ENCODE measurements at places on chromosomes 4 and X. TPM values are rescaled to one million over a fixed set of nuclear protein-coding genes. Genes with fewer than 3 reads are reported as not detected.

- DNase-seq, result no peak
- no peak overlapping the region for H3K4me3 ChIP-seq
- H3K27ac ChIP-seq, result no peak overlapping the region
- H3K4me1 ChIP-seq, result no peaks in the 10 kb centered on the region
- H3K36me3 ChIP-seq, result no peaks in the 10 kb centered on the region
Measured at GRCh38 chrX:140163371-140164159, 198.2 kb upstream of the CXorf66 start.

DNA sequence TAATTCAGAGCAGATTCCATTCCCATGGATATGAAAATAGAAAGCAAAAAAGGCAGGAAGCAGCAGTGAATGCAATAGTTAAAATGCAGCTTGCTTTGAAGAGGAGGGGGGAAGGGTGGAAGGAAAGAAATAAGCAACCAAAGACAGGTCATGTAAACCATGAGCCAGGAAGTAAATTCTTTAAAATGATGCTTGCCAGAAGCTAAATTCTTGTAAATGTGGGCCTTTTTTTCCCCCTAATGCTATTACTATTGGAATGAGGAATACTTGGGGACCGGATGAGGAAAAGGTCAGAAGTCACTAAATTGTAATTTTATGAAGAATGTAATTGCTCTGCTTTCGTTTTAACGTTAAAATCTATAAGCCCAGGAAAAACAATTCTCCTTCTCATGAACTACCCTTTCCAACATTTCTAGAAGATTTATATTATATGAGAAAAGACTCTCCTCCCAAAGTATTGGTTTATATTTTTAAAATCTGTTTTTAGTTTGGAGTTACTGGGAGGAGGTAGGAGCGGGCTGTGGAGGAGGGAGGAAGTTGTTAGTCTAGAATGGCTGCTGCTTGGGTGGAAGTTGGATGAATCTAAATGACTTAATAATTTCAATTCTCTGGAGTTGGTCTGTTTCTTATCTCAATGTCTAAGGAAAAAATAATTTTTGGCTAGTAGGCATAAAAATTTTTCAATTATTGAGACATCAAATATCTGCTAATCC, 77.6 kb upstream of the PCDH18 start:
- no peaks in the 10 kb centered on the region for H3K27me3 ChIP-seq
- peak; percentile 46 for DNase-seq
- H3K4me1 ChIP-seq, result no peaks in the 10 kb centered on the region
- no peaks in the 10 kb centered on the region for H3K36me3 ChIP-seq
- H3K27ac ChIP-seq, result peak overlapping the region; percentile 72

DNA sequence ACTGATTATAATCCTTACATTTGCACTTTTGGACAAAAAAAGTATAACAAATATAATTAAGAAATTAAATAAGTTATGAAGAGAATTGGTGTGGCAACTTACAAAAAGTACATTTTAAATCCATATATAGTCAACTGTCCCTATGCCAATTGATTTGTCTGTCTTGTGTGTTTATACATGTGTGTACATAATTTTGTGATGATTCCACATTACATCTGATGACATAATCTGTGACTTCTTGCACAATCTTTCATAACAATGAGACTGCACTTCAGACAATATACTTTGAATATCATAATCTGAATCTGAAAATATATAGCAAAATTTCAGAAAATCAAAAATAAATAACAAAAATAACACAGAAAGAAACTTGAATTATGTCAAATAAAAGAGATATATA, 953.4 kb downstream of the FAT4 start:
- no peaks in the 10 kb centered on the region for H3K36me3 ChIP-seq
- no peak overlapping the region for H3K27ac ChIP-seq
- H3K4me1 ChIP-seq, result no peaks in the 10 kb centered on the region
- H3K4me3 ChIP-seq, result no peak overlapping the region

- H3K36me3 ChIP-seq, result no peaks in the 10 kb centered on the region
- H3K27me3 ChIP-seq, result no peaks in the 10 kb centered on the region
- DNase-seq, result no peak
- H3K4me3 ChIP-seq, result no peak overlapping the region
Measured at GRCh38 chr4:16417198-16417597, 190.9 kb upstream of the TAPT1 start.

DNA sequence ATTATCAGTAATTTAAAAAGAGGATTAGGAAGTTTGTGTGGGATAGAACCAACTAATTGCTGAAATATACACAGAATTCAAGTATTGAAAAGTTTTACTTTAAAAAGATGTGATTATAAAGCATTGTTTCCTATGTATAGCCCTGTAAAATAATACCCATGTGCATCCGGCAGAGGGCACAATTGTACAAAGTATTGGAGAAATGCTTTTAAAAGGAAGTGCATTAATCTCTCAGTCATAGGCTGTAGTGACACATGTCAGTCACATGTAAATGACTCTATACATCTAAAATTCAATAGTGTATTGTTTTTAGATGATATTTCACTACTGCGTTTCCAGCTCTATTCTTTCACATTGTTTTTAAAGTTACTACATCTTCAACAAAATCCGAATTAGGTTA, 9.7 kb upstream of the GEMIN8 start:
- H3K27ac ChIP-seq, result no peak overlapping the region
- H3K36me3 ChIP-seq, result no peaks in the 10 kb centered on the region
- peak; percentile 62 for DNase-seq
- H3K4me1 ChIP-seq, result no peaks in the 10 kb centered on the region
- no peak overlapping the region for H3K4me3 ChIP-seq
- H3K27me3 ChIP-seq, result no peaks in the 10 kb centered on the region

DNA sequence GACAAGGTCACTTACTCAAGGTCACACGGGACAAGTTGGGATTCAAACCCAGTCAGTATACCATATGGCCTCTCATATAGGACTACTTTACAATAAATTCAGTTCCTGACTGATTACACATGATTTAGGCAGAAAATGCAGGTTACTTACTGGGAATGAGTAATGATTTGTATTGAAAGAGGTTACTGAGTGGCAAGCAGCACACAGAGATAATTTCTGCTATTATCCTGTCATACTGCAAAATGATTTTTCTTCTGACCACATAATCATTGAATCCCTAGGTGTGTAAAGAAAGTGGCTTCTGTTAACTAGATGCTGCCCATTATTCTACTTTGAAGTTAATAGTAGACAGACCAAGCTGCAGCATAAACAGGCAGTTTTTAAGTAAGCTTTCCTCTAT, 8.2 kb downstream of the FREM3 start:
- H3K36me3 ChIP-seq, result no peaks in the 10 kb centered on the region
- H3K27me3 ChIP-seq, result no peaks in the 10 kb centered on the region
- no peak overlapping the region for H3K4me3 ChIP-seq
- H3K4me1 ChIP-seq, result no peaks in the 10 kb centered on the region
- no peak for DNase-seq
- no peak overlapping the region for H3K27ac ChIP-seq

DNA sequence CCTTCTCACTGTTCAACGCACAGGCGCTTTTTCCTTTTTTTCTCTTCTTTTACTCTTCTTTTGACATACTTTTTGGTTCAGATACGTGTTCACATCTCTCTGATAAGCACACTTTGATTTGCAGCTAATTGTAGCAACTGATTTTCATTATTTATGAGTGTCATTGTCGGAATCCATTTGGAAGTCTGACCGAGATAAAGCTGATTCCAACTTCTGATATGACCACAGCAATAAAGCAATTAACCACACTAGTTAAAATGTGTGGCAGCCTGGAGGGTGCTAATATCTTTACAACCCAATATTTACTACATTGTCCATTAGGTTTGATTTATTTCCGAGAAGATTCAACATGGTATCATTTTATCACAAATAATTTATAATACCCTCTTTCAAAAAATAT, 101.8 kb downstream of the TENM3 start:
- DNase-seq, result no peak
- H3K4me3 ChIP-seq, result no peak overlapping the region
- H3K4me1 ChIP-seq, result peaks cover 15% of the 10 kb centered on the region
- peak overlapping the region; percentile 1 for H3K27ac ChIP-seq
- H3K27me3 ChIP-seq, result no peaks in the 10 kb centered on the region

- H3K27me3 ChIP-seq, result no peaks in the 10 kb centered on the region
- H3K4me3 ChIP-seq, result no peak overlapping the region
- no peak overlapping the region for H3K27ac ChIP-seq
- no peaks in the 10 kb centered on the region for H3K36me3 ChIP-seq
Measured at GRCh38 chr4:106426069-106426468, 57.5 kb upstream of the GIMD1 start.

DNA sequence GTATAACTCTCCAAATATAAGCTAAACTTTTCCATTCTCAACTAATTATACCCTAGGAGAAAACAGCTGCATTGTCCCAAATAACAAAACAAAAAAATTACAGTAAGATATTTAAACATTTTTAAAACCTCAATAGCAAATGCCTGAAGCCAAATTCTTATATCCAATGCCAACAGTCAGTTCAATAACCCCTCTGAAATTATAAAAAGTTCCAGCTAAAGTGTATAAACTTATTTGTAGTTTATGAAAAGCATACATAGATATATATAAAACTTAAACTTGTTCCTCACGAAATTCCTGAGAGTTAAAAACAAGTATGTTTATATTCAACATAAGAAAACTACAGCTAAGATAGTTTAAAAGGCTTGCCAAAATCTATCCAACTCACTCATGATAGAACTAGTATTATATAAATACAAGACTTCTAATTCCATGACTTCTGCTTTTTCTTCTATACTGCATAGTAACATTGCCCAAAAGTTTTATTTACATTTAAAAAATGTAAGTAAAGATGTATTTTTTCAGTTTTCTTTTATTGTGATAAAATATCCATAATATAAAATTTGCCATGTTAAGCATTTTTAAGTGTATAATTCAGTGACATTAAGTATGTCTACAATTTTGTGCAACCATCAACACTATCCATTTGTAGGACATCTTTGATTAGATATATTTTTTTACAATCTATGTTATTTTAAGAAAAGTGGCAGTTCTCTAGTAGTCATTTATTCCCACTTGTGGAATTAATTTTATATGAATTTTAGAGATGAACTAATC, 72.8 kb downstream of the PPA2 start:
- no peak overlapping the region for H3K27ac ChIP-seq
- no peaks in the 10 kb centered on the region for H3K27me3 ChIP-seq
- H3K36me3 ChIP-seq, result no peaks in the 10 kb centered on the region
- DNase-seq, result no peak
- no peak overlapping the region for H3K4me3 ChIP-seq

GRCh38 chrX:37578045-37578444, 6.6 kb downstream of the LANCL3 start:
- no peak overlapping the region for H3K4me3 ChIP-seq
- no peak for DNase-seq
- H3K4me1 ChIP-seq, result no peaks in the 10 kb centered on the region
- no peaks in the 10 kb centered on the region for H3K27me3 ChIP-seq
- no peaks in the 10 kb centered on the region for H3K36me3 ChIP-seq

DNA sequence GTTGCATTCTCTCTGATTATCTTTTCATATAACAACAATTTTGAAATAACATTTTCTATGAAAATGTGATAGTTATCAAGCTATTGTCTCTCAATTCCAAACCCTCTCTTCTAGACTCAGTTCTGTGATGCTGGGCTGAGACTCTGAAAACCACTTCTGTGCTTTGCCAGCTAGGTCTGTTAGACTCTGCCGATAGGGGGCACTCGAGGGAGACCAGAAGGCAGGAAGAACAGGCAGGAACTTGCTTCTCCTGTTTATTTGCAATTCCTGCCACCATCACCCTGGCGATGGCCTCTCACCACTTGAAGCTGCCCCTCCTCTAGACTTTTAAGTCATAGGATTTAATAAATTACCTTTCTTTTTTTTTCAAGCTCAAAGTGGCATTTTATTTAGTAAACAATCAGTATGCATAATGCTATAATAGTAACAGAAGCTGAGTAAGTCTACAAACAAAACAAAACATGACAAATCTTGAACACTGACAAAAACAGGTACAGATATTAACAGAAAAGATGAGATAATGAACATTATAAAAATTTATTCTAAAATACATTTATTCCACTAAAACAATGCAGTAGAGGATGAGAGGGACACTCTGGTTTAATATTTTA, 49.7 kb downstream of the RASL11B start:
- no peaks in the 10 kb centered on the region for H3K27me3 ChIP-seq
- H3K36me3 ChIP-seq, result no peaks in the 10 kb centered on the region
- no peak overlapping the region for H3K4me3 ChIP-seq
- no peak overlapping the region for H3K27ac ChIP-seq
- H3K4me1 ChIP-seq, result peaks cover 49% of the 10 kb centered on the region
- peak; percentile 82 for DNase-seq

DNA sequence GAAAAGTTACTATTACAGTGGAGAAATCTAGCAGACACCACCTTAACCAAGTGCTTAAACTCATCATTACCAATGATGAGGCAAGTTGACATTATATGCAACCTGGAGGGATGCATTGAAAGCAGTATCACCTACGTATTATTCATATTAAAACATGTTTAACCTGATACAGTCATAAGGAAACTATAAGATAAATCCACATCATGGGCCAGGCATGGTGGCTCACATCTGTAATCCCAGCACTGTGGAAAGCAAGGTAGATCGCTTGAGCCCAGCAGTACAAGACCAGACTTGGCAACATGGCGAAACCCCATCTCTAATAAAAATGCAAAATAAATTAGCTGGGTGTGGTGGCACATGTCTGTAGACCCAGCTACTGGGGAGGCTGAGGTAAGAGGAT, 22.3 kb upstream of the INTU start:
- H3K4me3 ChIP-seq, result no peak overlapping the region
- H3K36me3 ChIP-seq, result no peaks in the 10 kb centered on the region
- H3K4me1 ChIP-seq, result no peaks in the 10 kb centered on the region

DNA sequence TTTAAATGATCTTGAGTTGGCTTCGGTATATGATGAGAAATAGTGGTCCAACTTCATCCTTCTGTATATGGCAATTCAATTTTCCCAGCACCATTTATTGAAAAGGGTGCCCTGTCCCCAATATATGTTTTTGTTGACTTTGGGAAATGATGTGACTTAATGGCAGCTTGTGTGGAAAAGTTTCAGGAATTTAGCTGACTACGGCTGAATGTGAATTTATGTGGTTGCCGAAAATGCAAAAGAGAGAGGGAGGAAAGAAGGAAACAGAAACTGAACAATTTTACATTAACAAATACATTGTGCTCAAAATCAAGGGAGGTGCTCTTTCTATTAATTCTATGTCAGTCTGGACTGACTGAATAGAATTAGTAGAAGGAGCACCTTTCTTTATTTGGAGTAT, 101.8 kb upstream of the CYSLTR1 start:
- H3K4me3 ChIP-seq, result no peak overlapping the region
- no peaks in the 10 kb centered on the region for H3K36me3 ChIP-seq
- no peak overlapping the region for H3K27ac ChIP-seq
- H3K27me3 ChIP-seq, result no peaks in the 10 kb centered on the region
- no peak for DNase-seq
- H3K4me1 ChIP-seq, result no peaks in the 10 kb centered on the region

GRCh38 chr4:170038769-170039168, 12.6 kb upstream of the MFAP3L start:
- H3K4me3 ChIP-seq, result no peak overlapping the region
- H3K27ac ChIP-seq, result no peak overlapping the region
- no peak for DNase-seq
- no peaks in the 10 kb centered on the region for H3K36me3 ChIP-seq

- no peaks in the 10 kb centered on the region for H3K4me1 ChIP-seq
- no peaks in the 10 kb centered on the region for H3K36me3 ChIP-seq
- DNase-seq, result peak; percentile 62
- H3K4me3 ChIP-seq, result no peak overlapping the region
Measured at GRCh38 chrX:130393451-130394074, 8.1 kb upstream of the GPR119 start.

Gene TFDP3
- total RNA-seq, result not detected

Gene TLR6
- total RNA-seq, result 1.1 TPM

Gene NDP
- 16.1 TPM for total RNA-seq

Gene AFM
- 70.0 TPM for total RNA-seq

Gene GPR119
- total RNA-seq, result 1.4 TPM

Gene PAGE5
- total RNA-seq, result not detected

Gene TIGD4
- 1.3 TPM for total RNA-seq

Gene CHRDL1
- 1.6 TPM for total RNA-seq

Gene ITIH6
- total RNA-seq, result not detected
